ENCODE measurements at places on chromosomes 7 and 10. TPM values are rescaled to one million over a fixed set of nuclear protein-coding genes. Genes with fewer than 3 reads are reported as not detected.

SHH gene
- total RNA-seq = not detected

RBM20 gene
- total RNA-seq = 7.8 TPM

- no peaks in the 10 kb centered on the region for H3K36me3 ChIP-seq
- peaks cover 4% of the 10 kb centered on the region for H3K27me3 ChIP-seq
- no peak within 1 kb of the TSS for H3K27ac ChIP-seq
- no peak for DNase-seq
- H3K4me3 ChIP-seq = peak within 1 kb of the TSS; percentile 54
These were observed at the start of gene CFAP46 for GRCh38 chr10:132942101-132943057. TSS of gene CFAP46 (minus strand) at chr10:132942570. CDS start at chr10:132942484, 86 bp downstream.

- H3K27me3 ChIP-seq = no peaks in the 10 kb centered on the region
- H3K27ac ChIP-seq = no peak overlapping the region
- H3K4me3 ChIP-seq = no peak overlapping the region
These were observed 67.0 kb downstream of the WDR37 start for GRCh38 chr10:1123198-1123597.

- H3K27ac ChIP-seq = no peak overlapping the region
- H3K4me1 ChIP-seq = peaks cover 8% of the 10 kb centered on the region
- no peak overlapping the region for H3K4me3 ChIP-seq
- H3K27me3 ChIP-seq = no peaks in the 10 kb centered on the region
- H3K36me3 ChIP-seq = peaks cover 5% of the 10 kb centered on the region
- peak; percentile 50 for DNase-seq
These were observed 208.5 kb downstream of the EBF3 start for GRCh38 chr10:129755621-129756020.

- peaks cover 35% of the 10 kb centered on the region for H3K4me1 ChIP-seq
- H3K4me3 ChIP-seq = no peak overlapping the region
- H3K27me3 ChIP-seq = no peaks in the 10 kb centered on the region
- peak overlapping the region; percentile 98 for H3K27ac ChIP-seq
These were observed 2.8 kb downstream of the TMEM120A start for GRCh38 chr7:75991531-75992082.

DNA sequence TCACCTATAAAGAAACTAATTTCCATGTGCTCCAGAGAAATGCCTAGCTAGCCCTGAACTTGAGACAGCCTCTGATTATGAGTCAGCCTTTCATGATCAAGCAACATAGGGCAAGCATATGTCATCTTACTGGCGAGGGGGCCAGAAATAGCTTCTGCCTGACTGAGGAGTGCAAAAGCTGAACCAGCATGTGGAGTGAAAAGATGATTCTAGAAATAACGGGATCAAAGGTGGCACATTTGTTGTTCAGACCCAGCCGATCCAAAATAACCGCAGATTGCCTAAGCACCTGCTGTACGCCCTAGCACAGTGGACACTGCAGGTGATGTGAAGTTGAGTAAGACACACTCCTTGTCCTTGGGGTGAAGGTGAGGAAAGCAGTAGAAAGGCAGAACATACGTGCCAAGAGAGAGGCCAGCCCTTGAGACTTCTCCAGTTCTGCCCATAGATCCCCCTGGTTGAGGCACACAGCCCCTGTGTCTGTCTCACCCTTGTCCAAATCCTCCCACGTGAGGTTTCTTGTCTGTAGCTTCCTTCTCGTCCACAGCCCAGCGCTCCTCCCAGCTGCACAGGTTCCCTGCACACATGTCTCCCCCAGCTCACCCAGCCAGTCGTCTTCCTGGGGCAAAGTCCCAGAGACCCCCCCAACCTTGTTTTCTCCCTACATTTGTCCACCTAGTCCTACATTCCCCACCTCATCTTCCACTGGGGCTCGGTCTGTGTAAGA, 2.8 kb upstream of the BCL7B start:
- no peaks in the 10 kb centered on the region for H3K36me3 ChIP-seq
- no peak overlapping the region for H3K4me3 ChIP-seq
- peaks cover 14% of the 10 kb centered on the region for H3K4me1 ChIP-seq
- H3K27ac ChIP-seq = no peak overlapping the region
- no peaks in the 10 kb centered on the region for H3K27me3 ChIP-seq

DNA sequence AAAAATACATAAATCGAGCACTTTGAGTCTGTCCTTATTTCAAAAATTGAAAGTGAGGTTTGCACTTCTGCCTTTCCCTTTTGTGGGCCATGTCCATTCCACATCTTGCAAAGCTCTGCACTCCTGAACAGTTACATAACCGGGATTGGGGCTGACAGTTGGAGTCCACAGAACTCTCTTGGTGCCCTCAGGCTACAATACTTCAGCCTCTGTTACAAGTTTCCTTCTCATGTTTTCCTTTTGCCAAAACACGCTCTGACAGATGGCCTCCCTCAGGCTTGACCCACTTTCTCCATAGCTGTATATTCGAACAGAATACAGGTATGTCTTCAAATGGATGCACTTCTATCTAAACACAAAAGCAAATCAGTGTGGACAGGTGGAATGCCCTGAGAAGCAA, 335.9 kb downstream of the WDR37 start:
- no peaks in the 10 kb centered on the region for H3K36me3 ChIP-seq
- no peak for DNase-seq
- H3K4me1 ChIP-seq = no peaks in the 10 kb centered on the region
- no peak overlapping the region for H3K4me3 ChIP-seq
